ENCODE measurements at places on chromosomes 12 and 14.
A peak's percentile ranks its signal among the peaks of the same experiment; 100 is the strongest.

DNA sequence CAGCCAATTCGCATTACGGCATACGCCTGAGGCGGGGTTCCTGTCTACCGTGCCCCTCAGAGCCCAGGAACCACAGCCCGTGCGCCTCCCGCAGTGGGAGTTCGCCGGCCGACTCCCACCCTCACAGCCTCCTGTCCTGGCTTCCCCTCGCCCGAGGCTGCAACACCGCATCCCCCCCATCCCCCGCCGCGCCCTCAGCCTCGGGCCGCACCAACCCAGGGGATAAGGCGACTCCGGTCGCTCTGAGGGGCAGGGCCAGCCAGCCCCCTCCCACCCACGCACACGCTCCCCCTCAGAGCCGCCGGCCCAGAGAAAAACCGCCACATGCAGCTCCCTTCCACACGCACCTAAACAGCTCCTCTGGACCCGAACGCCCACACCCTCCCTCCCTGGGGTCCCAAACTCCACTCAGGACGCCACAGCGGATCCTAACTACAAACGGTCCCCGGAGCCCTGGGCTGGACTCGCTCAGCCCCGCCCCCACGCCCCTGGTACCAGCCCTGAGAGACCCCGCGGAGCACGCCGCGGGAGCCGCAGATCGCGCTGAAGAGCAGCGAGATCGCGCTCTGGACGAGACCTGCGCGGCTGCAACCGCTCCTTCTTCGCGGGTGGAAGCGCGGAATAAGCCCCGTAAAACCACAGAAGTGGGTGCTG lies at the start of gene C14orf39:
Gene C14orf39 (minus strand): TSS at position 466 of the 654 bp plus-strand sequence. CDS start 985 bp downstream, outside the sequence.
- DNase-seq = no peak

GRCh38 chr14:52442602-52443001 lies 109.7 kb downstream of the TXNDC16 start:
- DNase-seq = no peak

DNA sequence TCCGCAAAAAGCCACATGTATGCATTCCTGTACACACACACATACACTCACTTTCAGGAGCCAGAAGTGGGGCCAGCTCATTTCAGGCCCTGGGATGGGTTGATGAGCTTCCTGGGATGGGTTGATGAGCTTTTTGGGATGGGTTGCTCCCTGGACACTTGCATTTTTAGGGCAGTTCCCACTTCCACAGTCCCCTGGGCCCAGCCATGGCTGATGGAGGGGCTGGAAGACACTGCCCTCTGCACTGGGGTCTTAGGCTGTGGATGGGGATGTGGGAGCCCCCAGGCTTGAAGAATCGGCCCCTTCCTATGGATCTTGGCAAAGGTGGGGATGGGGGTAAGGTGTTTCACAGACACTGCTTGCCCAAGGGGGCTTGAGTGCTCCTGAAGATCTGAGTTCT lies 12.7 kb downstream of the ACVRL1 start:
- DNase-seq = no peak

GRCh38 chr12:90055071-90055470 lies 346.4 kb upstream of the ATP2B1 start:
- DNase-seq = no peak

DNA sequence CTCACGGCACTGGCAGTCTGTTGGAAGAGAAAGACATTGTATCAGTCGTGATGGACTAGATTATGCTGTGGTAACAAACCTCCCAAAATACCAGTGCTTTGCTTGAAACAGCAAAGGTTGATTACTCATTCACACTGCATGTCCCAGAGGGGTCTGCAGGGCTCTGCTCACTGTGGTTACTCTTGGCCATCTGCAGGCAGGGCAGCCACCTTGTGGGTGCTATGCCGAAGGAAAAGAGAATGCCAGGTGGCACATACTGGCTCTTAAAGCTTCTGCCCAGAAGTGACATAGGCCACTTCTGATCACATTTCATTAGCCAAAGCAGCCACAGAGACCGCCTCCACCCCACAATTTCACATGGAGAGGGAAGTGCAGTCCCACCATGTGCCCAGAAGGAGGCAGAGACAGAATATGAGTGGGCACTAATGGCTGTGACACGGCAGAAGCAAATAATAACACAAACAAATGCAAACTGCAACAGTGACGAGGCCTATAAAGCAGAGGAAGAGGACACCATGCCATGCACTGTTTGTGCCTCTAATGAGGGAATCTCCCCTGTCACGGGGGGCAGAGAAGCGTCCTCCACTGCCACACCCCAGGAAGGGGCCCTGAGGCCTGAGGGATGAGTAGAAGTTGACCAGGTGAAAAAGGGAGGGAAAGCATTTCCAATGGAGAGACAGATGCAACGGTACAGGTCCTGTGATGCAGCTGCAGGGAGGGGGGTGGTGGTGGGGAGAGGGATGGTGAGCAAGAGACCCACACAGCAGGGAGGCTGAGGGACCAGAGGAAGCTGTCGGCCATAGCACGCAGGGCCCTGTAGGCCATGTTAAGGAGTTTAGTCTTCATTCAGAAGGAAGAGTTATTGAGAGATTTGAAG lies 51.7 kb upstream of the KICS2 start:
- DNase-seq = no peak

DNA sequence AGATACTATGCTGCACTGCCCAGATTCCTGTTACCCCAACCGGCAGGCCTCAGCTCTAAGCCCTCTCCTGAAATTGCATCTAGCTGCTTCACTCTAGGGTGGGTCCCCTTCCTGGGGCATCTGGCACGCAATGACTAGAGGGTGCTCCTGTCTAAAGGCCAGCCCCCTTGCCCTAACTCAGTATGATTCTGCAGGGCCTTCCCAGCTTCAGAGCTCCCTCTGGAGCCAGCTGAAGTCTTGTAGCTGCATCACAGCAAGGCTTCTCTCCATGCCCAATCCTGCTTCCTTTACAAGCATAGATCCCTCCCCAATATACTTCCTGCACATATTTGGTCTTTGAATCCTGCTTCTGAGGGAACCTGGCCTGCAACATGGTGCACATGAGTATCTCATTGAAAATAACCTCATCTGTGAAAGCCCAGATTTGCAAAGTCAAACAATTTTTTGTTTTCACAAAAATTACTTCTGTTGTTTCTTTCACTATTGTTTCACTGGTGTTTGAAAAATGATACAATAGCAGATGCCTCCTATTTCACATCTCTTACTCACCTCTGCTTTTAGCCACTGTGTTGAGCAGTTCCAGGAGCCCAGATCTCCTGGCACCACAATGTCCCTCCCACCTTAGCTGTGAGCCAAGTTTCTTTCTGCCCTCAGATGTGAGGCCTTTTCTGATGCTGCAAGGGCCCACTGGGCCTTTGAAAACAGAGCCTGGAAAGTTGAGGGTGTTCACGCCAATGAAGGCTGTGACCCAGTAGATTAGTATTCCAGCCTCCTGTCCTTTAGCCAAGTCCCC lies 169.5 kb upstream of the EGLN3 start:
- DNase-seq = no peak

- DNase-seq = no peak
These were observed 151.5 kb downstream of the PRKCH start for GRCh38 chr14:61472801-61473376.

DNA sequence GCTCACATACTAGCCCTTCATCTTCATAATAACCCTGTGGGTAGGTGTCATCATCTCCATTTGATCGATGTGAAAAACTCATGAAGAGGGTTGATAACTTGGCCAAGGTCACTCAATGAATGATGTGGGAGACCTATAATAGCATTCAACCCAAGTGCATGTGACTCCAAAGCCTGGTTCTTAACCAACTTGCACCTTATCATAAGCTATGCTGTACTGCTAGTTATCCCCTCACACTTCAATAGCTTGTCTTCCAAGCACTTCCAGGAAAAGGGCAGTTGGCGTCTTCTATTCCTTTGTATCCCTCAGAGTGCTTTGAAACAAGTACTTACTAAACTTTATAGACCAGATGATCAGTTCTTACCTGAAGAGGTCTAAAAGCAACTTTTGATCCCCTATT lies 15.2 kb downstream of the VIPAS39 start:
- DNase-seq = no peak

- no peak for DNase-seq
These were observed 31.5 kb downstream of the CLEC1A start for GRCh38 chr12:10067264-10067663.

DNA sequence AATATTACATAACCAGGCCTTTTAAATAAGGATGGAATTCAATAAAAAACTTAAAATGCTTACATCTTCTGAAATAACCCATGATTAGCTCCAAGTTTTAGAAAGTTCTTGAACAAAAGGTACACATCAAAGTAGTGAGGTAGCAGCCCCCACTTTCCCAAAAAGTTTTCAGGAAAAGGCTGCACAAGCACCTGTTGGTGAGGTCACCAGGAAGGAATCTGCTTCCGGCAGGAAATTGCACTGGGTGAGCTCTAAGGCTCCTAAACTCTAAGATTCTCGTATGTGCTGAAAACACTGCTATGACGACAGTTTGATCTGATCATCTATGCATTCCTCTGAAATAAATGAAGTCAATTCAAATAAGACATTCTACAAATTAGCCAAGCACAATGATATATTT lies 34.3 kb upstream of the TTC7B start:
- DNase-seq = no peak

- DNase-seq = no peak
These were observed 133.0 kb upstream of the ABCD2 start for GRCh38 chr12:39752482-39753137.

DNA sequence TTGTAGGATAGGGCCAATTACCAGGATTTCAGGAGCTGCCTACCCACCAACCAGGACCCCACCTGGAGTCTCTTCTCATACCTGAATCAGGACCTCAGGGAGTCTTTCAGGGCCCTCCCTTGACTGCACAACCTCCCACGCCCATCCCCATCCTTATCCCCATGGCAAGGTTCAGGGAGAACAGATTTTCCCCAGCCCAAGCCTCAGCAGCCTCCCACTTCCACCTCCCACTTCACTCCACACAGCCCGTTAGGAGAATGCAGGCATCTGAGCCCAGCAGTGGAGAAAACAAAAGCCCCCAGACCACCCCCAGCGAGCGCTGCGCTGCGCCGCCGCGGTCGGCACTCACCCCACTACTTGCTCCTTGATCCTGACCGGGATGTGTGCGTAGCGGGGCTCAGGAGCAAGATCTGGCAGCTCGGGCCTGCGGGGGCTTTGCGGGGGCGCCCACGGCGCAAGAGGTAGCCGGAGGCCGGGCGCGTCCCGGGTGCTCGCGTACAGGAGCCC lies 1.4 kb downstream of the B4GALNT1 start:
- DNase-seq = no peak

- no peak for DNase-seq
These were observed 7.2 kb downstream of the DTD2 start for GRCh38 chr14:31449971-31450610.

DNA sequence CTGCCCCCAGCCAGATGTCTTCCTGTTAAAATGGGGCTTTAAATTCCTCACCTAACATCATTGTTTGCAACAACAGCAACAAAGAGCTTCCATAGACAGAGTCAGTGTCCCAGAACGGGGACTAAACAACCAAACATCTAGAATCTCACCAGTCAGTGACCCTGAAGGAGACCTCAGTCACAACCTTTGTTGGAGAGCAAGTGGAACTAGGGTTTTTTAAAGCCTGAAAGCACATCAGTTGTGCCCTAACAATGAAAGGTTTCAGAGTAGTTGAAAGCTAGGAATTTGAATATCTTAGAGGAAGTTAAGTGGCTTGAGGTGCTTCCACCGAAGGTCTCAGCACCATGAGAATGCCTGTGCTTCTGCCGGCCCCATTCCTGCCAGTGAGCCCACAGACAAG lies 5.0 kb upstream of the ALDH2 start:
- DNase-seq = no peak

DNA sequence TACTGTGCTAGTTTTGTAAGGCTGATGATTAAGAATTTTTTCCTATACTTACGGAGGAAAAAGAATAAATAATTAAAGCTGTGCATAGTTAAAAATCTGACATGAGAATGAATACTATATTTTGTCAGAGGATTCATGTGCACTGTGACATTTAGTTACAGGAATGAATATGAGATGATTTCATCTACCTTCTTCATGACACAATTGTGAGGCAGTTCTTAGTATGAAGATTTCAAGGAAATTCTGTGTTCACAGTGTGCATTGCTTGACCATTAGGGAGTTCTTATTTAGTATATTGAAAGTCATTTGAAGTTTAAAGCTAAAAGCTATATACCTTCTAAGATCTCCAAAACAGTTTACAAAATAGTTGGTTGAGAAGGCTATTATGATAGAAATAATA lies 70.1 kb downstream of the ATF7IP start:
- DNase-seq = no peak

DNA sequence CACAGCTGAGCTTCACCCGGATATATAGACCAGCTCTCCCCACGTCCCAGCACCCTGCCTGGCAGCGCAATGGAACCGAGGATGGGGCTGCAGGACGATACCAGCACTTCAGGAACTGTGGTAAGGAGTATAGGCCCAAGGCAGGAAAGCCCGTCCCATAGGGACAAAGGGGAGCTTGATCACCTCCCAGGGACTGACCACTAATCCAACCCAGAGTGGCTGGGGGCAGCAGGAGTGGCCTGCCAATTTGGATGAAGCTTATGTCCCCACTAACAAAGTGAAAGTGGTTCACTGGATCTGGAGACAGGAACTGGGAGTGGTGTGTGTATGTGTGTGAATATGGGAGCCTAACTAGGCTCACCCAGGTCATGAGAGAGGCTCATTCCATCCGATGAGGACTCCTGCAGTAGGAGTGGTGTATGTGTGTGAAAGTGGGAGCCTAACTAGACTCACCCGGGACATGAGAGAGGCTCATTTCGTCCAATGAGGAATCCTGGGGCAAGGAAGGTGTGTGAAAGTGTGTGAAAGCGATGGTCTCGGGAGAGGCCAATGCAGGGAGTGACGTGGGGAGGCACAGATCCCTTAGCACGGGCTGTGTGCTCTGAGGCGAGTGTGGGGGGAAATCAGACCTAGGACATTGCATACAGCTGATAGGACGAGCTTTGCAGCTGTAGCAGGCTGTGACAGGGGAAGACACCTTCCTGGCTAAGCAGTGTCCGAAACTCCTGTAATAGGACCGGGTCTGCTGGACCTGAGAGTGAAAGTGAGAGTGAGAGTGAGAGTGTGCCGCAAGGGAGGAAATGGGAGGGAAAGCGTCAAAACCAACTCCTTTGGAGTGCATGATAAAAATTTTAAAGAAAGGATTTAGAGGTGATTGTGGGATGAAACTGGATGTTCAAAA lies 25.7 kb downstream of the KLRK1 start:
- DNase-seq = peak; percentile 59

DNA sequence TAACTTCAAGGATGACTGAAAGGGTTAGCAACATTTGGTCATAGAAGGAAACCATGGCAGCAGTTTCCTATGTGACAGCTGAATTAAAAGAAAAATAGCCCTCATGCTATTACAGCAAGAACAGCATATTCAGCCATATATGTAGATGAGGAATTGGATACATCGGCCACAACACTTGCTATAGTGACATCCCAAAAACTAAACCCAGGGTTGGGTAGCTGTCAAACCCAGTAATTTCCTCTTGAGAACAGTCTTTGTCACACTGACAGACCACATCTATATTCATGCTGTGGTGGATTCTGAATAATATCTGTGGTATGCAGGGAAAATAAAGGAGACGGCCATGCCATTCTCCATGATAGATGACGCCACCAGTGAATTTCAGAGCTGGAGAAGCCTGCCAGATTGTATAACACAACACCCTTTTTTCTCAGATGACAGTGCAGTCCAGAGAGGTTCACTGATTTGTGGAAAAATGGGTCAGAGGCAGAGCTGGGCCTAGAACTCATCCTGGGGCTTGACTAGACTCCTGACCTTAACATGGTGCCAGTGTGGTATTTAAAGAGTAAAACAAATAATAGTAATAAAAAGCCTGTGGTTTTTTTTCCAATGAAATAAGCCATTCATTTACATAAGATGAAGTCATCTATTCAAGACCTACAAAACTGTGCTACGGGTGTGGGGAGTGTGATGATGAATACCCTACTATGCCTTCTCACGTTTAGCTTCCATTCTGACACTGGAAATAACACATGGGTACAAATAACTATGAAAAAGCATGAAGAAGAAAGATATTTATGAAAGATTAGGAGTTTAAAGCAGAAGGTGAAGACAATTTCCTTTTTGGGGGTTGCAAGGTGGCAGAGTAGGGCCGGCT lies 32.3 kb downstream of the EFCAB11 start:
- no peak for DNase-seq

Measured in hypothalamus (tissue), 51 donors.